ENCODE measurements at places on chromosomes 5 and 9. TPM values are rescaled to one million over a fixed set of nuclear protein-coding genes. Genes with fewer than 3 reads are reported as not detected.

Gene LCN1
- total RNA-seq, result not detected

Gene OR13C3
- total RNA-seq, result not detected

Gene GPR150
- total RNA-seq, result not detected

Gene SPAAR
- total RNA-seq, result 1.4 TPM

Gene WNT8A
- total RNA-seq, result not detected

Gene WHRN
- 3.7 TPM for total RNA-seq

Gene IFNA13
- not detected for total RNA-seq

Gene MSMP
- total RNA-seq, result not detected

Gene C9orf152
- total RNA-seq, result not detected

Gene MELK
- 0.39 TPM for total RNA-seq

GRCh38 chr5:143064218-143064641, 294.1 kb downstream of the ARHGAP26 start:
- H3K4me3 ChIP-seq, result no peak overlapping the region
- no peaks in the 10 kb centered on the region for H3K36me3 ChIP-seq
- no peak for DNase-seq
- H3K27ac ChIP-seq, result no peak overlapping the region
- H3K4me1 ChIP-seq, result no peaks in the 10 kb centered on the region
- H3K27me3 ChIP-seq, result no peaks in the 10 kb centered on the region

- no peak overlapping the region for H3K27ac ChIP-seq
- no peaks in the 10 kb centered on the region for H3K36me3 ChIP-seq
- DNase-seq, result no peak
- no peaks in the 10 kb centered on the region for H3K27me3 ChIP-seq
- H3K4me3 ChIP-seq, result no peak overlapping the region
These were observed 107.5 kb downstream of the NDFIP1 start for GRCh38 chr5:142215915-142216681.

GRCh38 chr5:143401227-143402016, 2.1 kb downstream of the NR3C1 start:
- H3K27ac ChIP-seq, result peak overlapping the region; percentile 99
- DNase-seq, result no peak
- H3K4me1 ChIP-seq, result no peaks in the 10 kb centered on the region
- H3K27me3 ChIP-seq, result no peaks in the 10 kb centered on the region
- H3K36me3 ChIP-seq, result no peaks in the 10 kb centered on the region

DNA sequence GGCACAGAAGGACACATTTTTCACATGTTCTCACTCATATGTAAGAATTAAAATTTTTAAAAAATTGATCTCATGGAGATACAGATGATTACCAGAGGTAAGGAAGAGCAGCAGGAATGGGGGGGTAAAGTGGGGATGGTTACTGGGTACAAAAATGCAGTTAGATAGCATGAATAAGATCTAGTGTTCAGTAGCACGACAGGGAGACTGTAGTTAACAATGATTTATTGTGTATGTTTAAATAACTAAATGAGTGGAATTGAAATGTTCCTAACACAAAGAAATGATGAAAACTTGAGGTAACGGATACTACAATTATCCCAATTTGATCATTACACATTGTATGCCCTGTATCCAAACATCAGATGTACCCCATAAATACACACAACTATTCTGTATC, 15.2 kb upstream of the TGFBI start:
- no peak overlapping the region for H3K4me3 ChIP-seq
- no peak for DNase-seq
- H3K27ac ChIP-seq, result no peak overlapping the region
- no peaks in the 10 kb centered on the region for H3K4me1 ChIP-seq
- no peaks in the 10 kb centered on the region for H3K36me3 ChIP-seq

- H3K4me1 ChIP-seq, result no peaks in the 10 kb centered on the region
- H3K27me3 ChIP-seq, result no peaks in the 10 kb centered on the region
- no peak overlapping the region for H3K4me3 ChIP-seq
- H3K27ac ChIP-seq, result no peak overlapping the region
- DNase-seq, result no peak
These were observed 4.3 kb downstream of the SPATA31E1 start for GRCh38 chr9:87886933-87887505.

DNA sequence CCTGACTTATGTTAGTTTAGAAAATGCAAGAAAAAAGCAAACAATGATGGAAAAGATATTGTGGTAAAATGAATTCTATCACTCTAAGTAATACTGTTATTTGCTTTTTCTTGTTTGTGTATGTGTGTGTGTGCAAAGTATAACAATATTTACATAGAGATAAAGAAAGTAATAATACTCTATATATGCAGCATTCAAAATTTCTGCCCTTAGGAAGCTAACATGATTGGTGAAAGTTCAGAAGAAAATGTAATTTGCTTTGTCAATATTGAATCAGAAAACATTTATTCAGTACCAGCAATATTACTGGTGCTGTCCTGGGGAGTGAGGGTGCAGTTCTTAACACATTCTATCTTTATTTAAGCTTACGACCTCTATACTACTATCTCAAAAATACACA, 12.9 kb upstream of the PRDM9 start:
- H3K27me3 ChIP-seq, result no peaks in the 10 kb centered on the region
- no peak for DNase-seq
- H3K4me3 ChIP-seq, result no peak overlapping the region
- no peaks in the 10 kb centered on the region for H3K4me1 ChIP-seq
- H3K36me3 ChIP-seq, result no peaks in the 10 kb centered on the region

DNA sequence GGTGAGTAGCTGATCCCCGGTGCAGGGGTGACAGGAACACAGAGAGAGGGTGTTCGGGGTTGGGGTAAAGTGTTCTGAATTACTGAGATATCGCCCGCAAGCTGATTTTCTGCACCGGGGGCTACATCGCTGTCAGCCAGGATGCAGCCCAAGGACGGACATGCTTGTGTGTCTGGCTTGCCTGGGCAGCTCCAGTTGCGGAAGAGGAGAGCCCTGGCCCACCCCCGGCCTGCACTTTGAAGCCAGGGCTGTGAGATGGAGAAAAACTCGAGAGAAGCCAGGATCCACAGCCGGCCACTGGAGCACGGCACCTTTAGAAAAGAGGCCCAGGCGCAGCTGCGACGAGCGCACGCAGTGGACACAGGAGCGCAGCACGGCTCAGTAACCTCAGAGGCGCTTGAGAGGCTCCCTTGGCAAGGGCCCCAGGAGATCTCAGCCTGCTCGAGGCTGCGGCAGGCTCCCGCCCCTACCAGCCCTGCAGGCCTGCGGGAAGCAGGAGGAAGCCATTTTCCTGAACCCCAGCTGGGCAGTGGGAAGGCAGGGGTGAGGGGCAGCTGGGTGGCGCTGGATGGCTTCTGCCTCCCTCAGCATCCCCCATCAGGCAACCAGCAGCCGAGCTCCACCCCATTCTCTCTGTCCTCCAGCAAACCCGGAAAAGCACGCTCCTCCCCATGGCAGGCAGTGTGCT, 59.2 kb downstream of the C9orf50 start:
- no peak for DNase-seq
- no peak overlapping the region for H3K4me3 ChIP-seq
- H3K36me3 ChIP-seq, result no peaks in the 10 kb centered on the region
- no peaks in the 10 kb centered on the region for H3K27me3 ChIP-seq

GRCh38 chr5:92641031-92641962, 939.7 kb downstream of the NR2F1-AS1 start:
- H3K36me3 ChIP-seq, result no peaks in the 10 kb centered on the region
- no peaks in the 10 kb centered on the region for H3K4me1 ChIP-seq
- H3K27me3 ChIP-seq, result no peaks in the 10 kb centered on the region
- peak overlapping the region; percentile 86 for H3K27ac ChIP-seq
- DNase-seq, result peak; percentile 22

- no peak overlapping the region for H3K4me3 ChIP-seq
- H3K27me3 ChIP-seq, result no peaks in the 10 kb centered on the region
- no peak overlapping the region for H3K27ac ChIP-seq
- no peak for DNase-seq
These were observed 36.5 kb upstream of the ANKDD1B start for GRCh38 chr5:75574791-75575190.

- no peaks in the 10 kb centered on the region for H3K36me3 ChIP-seq
- H3K27me3 ChIP-seq, result no peaks in the 10 kb centered on the region
- DNase-seq, result no peak
- H3K4me1 ChIP-seq, result peaks cover 7% of the 10 kb centered on the region
- no peak overlapping the region for H3K27ac ChIP-seq
These were observed 226.3 kb downstream of the SMARCA2 start for GRCh38 chr9:2241461-2241835.

DNA sequence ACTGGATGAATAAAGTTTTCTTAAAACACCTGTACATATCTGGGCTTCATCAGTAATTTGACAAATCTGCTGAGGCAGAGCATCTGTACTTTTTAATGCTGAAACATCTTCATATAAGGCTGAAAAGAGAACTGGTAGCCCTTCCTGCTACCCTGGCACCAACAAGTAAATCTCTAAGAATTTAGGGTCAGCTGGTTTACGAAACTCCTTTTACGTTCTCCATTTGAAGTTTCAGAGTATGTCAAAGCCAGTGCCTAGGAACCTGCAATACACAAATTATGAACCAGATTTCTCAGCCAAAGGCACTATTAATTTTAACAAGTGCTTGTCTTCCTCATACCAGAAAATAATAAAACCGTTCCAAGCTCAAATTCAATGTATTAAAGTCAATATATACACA, 3.8 kb downstream of the ZFAND5 start:
- H3K36me3 ChIP-seq, result no peaks in the 10 kb centered on the region
- H3K27ac ChIP-seq, result peak overlapping the region; percentile 99
- H3K27me3 ChIP-seq, result no peaks in the 10 kb centered on the region
- H3K4me1 ChIP-seq, result no peaks in the 10 kb centered on the region

GRCh38 chr5:134714541-134714940, 23.8 kb upstream of the CAMLG start:
- H3K27me3 ChIP-seq, result no peaks in the 10 kb centered on the region
- H3K27ac ChIP-seq, result no peak overlapping the region
- H3K36me3 ChIP-seq, result peaks cover 89% of the 10 kb centered on the region
- H3K4me1 ChIP-seq, result no peaks in the 10 kb centered on the region
- H3K4me3 ChIP-seq, result no peak overlapping the region
- no peak for DNase-seq

DNA sequence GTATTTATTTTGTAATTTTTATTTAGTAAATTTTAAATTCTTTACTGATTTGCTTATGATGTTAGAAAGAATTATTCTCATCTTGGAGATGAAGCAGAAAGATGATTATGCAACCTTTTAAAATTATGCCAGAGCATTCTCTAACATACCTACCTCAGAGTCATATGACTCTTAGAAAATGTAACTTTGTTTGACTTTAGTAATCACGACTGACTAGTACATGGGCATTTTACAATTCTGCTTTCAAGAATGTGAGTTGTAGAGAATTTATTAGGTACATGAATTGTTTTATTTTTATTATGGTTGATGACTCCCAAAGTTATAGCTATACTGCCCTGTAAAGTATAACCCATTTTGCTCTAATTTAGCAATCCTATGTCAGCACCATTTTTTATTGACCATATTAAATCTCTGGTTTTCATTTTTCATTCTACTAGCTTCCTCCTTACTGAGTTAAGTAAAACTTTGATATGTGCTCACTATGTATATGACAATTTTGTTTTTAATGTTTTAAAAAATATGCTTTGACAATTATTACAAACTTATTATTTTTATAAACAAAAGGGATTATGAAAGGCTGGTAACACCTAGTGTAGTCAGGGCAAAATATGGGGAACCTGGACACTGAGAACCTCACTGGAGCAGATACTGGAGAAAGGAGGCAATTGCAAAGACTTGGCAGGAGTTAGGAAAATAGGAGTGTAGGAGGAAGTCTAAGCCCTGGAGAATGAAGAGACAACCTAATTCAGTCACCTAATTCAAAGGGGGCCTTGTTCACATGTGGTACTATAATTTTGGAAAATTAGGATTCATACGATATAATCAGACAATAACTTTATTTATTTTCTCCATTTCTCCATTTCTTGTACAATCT, 249.7 kb upstream of the DAB2 start:
- no peaks in the 10 kb centered on the region for H3K36me3 ChIP-seq
- no peaks in the 10 kb centered on the region for H3K4me1 ChIP-seq
- no peaks in the 10 kb centered on the region for H3K27me3 ChIP-seq

Data from right lobe of liver (tissue), 6 donors.